Caco-2 (cell line): ENCODE measurements at places on chromosomes 1 and 21. TPM values are rescaled to one million over a fixed set of nuclear protein-coding genes. Genes with fewer than 3 reads are reported as not detected.

DNA sequence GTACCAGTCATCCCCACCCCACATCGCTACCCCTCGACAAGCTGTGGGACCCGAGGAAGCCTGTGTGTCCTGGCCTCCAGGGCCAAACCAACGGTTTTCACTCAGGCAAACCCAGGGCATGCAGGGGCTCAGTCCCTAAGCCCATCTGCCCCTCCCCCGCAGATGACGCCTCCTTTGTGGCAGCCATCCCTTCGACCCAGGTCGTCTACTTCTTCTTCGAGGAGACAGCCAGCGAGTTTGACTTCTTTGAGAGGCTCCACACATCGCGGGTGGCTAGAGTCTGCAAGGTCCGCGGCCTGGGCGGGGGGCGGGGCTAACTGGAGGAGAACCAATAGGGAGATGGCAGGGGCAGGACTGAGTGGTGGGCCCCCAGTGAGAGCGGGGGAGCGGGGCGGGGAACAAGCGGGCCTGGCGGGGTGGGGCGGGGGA lies 7.4 kb downstream of the SEMA4A start:
- no peaks in the 10 kb centered on the region for H3K27me3 ChIP-seq
- H3K4me3 ChIP-seq: no peak overlapping the region
- no peak for DNase-seq
- H3K36me3 ChIP-seq: no peaks in the 10 kb centered on the region

- H3K27ac ChIP-seq: no peak overlapping the region
- no peaks in the 10 kb centered on the region for H3K36me3 ChIP-seq
- DNase-seq: no peak
- no peak overlapping the region for H3K4me3 ChIP-seq
Measured at GRCh38 chr1:119010201-119010600, 22.1 kb upstream of the TBX15 start.

DNA sequence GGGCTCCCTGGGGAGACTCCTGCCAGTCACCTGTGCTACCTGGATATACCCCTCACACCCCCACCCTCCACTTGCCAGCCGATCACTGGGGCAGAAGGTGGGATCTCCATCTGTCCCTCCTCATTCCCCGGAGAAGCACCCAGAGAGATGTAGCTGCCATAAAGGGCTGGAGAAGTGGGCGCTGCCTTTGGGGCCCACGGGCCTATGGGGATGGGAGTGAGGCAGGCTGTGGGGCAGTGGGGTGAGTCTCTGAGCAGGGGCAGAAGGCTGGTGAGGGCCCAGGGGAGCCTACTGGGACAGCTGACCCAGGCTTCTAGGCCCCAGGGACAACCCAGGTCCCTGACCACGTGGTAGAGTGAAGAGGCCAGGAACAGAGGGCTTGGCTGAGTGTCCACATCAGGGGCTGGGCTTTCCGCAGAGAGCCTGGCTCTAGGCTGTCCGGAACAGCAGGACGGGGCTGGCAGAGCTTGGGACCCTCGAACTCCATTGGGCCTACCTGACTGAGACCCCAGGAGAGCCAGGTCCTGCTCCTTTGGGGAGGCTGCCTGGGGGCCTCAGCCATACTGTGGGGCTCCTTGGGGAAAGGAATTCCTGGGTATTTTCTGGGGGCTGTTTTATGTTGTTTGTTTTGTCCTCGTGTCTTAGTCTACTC lies 205.9 kb upstream of the VAMP3 start:
- DNase-seq: no peak
- H3K36me3 ChIP-seq: no peaks in the 10 kb centered on the region
- H3K4me1 ChIP-seq: no peaks in the 10 kb centered on the region
- no peak overlapping the region for H3K27ac ChIP-seq

DNA sequence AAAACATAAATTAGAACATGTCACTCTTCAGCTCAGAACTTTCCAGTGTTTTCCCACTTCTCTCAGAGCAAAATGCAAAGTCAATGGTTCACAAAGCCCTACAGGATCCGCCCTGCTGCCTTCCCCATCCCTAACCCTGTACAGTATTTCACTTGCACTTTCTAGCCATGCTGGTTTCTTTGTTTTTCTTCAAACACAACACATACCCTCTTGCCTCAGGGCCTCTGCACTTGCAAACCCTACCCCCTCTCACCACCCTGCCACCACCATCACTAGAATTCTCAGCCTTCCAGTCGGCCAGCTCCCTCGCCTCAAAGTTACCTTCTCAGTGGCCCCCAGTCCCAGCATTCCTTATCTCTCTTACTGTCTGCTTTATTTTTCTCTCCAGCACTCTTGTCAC lies 17.6 kb downstream of the TEX35 start:
- no peak overlapping the region for H3K27ac ChIP-seq
- no peaks in the 10 kb centered on the region for H3K27me3 ChIP-seq
- no peak overlapping the region for H3K4me3 ChIP-seq
- H3K36me3 ChIP-seq: no peaks in the 10 kb centered on the region
- H3K4me1 ChIP-seq: peaks cover 23% of the 10 kb centered on the region

DNA sequence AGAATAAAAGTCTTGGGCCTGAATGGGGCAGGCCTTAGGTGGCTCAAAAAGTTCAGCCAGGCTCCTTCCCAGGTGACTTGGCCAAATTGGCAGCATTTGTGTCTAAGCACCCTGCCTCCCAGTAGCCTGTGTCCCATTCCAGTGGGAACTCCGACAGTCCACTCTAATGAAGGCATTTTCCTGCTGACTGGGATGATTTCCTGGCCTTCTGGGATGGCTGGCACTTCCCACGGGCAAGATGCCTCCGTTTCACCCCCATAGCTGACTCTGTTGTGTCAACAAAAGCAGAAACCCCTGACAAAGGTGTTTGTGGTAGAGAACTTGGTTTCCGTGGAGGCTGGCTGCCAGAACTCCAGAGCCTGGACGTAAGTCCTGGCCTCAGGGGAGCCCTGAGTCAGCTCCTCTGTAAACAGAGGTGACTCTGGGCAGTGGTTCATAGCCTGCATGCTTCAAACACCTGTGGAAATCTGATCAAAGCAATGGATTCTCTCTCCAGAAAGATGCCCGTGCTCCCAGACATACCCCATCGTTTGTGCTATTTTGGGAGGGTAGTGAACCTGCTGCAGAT lies 36.6 kb downstream of the WNT3A start:
- DNase-seq: no peak
- H3K36me3 ChIP-seq: no peaks in the 10 kb centered on the region
- H3K4me3 ChIP-seq: no peak overlapping the region

GRCh38 chr21:45054927-45055612 lies 19.3 kb upstream of the ADARB1 start:
- no peaks in the 10 kb centered on the region for H3K27me3 ChIP-seq
- no peak for DNase-seq
- peaks cover 6% of the 10 kb centered on the region; the same call in 1 of the 2 replicates for H3K4me1 ChIP-seq
- H3K27ac ChIP-seq: no peak overlapping the region
- H3K36me3 ChIP-seq: no peaks in the 10 kb centered on the region

DNA sequence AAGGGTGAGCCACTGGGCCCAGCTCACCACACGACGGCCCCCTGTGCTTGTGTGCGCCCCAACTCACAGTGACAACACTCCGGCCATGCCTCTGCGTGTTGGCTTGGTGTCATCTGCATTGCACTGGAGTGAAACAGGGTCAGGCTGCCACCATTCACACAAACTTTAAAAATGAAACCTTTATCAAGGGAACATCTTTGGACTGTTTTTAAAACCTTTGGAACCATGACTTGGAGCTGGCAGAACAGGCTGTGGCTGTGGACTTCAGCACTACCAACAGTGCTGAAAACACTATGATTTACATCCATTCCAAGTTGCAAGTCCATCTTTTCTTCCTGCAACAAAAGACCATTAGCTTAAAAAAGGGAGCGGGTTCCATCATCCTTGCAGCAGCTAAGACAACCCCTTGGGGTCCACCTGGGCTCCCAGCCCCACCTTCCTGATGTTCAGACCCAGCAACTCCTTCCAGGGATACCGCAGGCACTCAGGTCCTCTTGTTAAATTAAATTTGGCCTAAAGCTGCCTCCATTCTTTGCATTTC lies 25.6 kb downstream of the POFUT2 start:
- H3K27me3 ChIP-seq: no peaks in the 10 kb centered on the region
- DNase-seq: no peak
- H3K4me3 ChIP-seq: no peak overlapping the region
- no peak overlapping the region for H3K27ac ChIP-seq
- H3K36me3 ChIP-seq: no peaks in the 10 kb centered on the region

GRCh38 chr1:195328102-195328501 lies 1280.1 kb downstream of the KCNT2 start:
- no peaks in the 10 kb centered on the region for H3K27me3 ChIP-seq
- no peak overlapping the region for H3K27ac ChIP-seq
- no peaks in the 10 kb centered on the region for H3K4me1 ChIP-seq
- no peaks in the 10 kb centered on the region for H3K36me3 ChIP-seq

DNA sequence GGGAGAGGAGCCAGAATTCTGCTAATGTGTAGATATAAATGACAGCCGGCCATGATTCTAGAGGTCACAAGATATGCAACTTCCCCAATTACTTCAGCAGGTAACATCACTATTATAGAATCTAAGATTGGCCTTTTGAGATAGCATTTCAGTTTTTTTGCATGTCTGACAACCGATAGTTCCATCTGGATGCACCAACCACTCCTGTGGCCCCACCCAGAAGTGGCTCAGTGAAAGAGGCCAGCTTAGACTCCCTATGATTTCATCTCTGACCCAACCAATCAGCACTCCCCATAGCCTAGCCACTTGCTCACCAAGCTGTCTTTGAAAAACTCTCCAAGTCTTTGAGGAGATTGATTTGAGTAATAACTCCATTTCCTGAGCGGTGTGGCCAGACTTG lies 30.3 kb upstream of the NUF2 start:
- H3K36me3 ChIP-seq: no peaks in the 10 kb centered on the region
- DNase-seq: no peak
- H3K27ac ChIP-seq: no peak overlapping the region
- H3K4me1 ChIP-seq: peaks cover 6% of the 10 kb centered on the region; the same call in 1 of the 2 replicates
- no peak overlapping the region for H3K4me3 ChIP-seq

DNA sequence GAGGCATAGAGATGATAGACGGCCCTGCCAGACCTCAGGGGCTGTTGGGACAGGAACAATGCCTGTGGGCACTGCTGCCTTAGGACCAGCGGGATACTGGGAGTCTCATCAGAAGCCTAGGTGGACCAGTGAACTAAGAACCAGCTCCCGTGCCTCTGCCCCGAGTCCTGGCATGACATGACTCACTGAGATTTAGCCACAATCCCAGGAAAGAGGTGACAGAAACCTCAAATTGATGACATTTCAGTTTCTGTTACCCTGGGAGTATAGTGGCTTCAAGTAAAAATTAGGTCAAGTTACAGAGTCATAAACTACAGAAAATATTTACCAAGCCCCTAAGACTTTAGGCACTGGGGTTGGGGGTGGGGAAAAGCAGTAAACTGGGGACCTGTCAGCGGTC lies 74.6 kb upstream of the GADD45A start:
- no peaks in the 10 kb centered on the region for H3K27me3 ChIP-seq
- H3K4me3 ChIP-seq: no peak overlapping the region
- no peaks in the 10 kb centered on the region for H3K4me1 ChIP-seq
- H3K36me3 ChIP-seq: no peaks in the 10 kb centered on the region
- DNase-seq: no peak

GRCh38 chr1:86913896-86914600 lies at the start of gene SELENOF:
TSS of gene SELENOF (minus strand) at chr1:86914126. CDS start at chr1:86914111, 15 bp downstream.
- no peaks in the 10 kb centered on the region for H3K27me3 ChIP-seq
- H3K4me1 ChIP-seq: no peaks in the 10 kb centered on the region; the same call in none of the 2 replicates
- no peaks in the 10 kb centered on the region for H3K36me3 ChIP-seq
- peak; percentile 98 for DNase-seq
- H3K27ac ChIP-seq: no peak within 1 kb of the TSS

- no peak for DNase-seq
- H3K36me3 ChIP-seq: no peaks in the 10 kb centered on the region
- H3K4me3 ChIP-seq: no peak overlapping the region
- H3K4me1 ChIP-seq: no peaks in the 10 kb centered on the region
Measured at GRCh38 chr1:20682571-20683236, 21.5 kb upstream of the DDOST start.

GRCh38 chr1:29197590-29197924 lies 15.9 kb upstream of the SRSF4 start:
- no peak overlapping the region for H3K27ac ChIP-seq
- H3K27me3 ChIP-seq: no peaks in the 10 kb centered on the region
- no peaks in the 10 kb centered on the region for H3K36me3 ChIP-seq
- DNase-seq: peak; percentile 53

- no peaks in the 10 kb centered on the region for H3K36me3 ChIP-seq
- no peak overlapping the region for H3K4me3 ChIP-seq
- no peak for DNase-seq
- no peaks in the 10 kb centered on the region for H3K4me1 ChIP-seq
- no peaks in the 10 kb centered on the region for H3K27me3 ChIP-seq
Measured at GRCh38 chr1:100622037-100622436, 84.1 kb downstream of the GPR88 start.

- H3K27ac ChIP-seq: no peak overlapping the region
- no peaks in the 10 kb centered on the region; the same call in 1 of the 2 replicates for H3K27me3 ChIP-seq
- no peaks in the 10 kb centered on the region for H3K36me3 ChIP-seq
- DNase-seq: peak; percentile 40
- H3K4me1 ChIP-seq: no peaks in the 10 kb centered on the region
- H3K4me3 ChIP-seq: peak overlapping the region; percentile 5
Measured at GRCh38 chr21:42220138-42220701, 1.3 kb downstream of the ABCG1 start.

- DNase-seq: no peak
- H3K4me1 ChIP-seq: no peaks in the 10 kb centered on the region
- H3K27me3 ChIP-seq: no peaks in the 10 kb centered on the region
Measured at GRCh38 chr1:44238660-44239059, 25.4 kb downstream of the DMAP1 start.

DNA sequence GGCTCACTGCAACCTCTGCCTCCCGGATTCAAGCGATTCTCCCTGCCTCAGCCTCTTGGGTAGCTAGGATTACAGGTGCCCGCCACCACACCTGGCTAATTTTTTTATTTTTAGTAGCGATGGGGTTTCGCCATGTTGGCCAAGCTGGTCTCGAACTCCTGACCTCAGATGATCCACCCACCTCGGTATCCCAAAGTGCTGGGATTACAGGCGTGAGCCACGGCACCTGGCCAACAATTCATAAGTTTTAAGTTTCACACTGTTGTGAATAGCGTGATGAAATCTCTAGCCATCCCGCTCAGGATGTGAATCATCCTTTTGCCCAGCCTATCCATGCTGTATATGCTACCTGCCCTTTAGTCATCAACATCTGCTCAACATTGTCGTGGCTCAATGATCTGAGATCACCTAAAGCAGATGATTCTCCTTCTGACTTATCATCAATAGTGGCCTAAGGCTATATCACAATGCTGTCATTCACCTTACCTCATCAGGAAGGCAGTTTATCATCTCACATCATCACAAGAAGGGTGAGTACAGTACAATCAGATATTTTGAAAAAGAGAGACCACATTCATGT lies 2.6 kb downstream of the PFDN2 start:
- no peak for DNase-seq
- H3K4me3 ChIP-seq: no peak overlapping the region
- H3K27me3 ChIP-seq: no peaks in the 10 kb centered on the region
- H3K4me1 ChIP-seq: peaks cover 15% of the 10 kb centered on the region
- peaks cover 1% of the 10 kb centered on the region; the same call in 1 of the 2 replicates for H3K36me3 ChIP-seq

KRTAP12-2 gene
- not detected in 2 replicates for total RNA-seq

PADI2 gene
- 0.73 and 0.84 TPM in 2 replicates for total RNA-seq

MROH7 gene
- total RNA-seq: 0.30 TPM in 1 of 2 replicates, not detected in the other

PCSK9 gene
- total RNA-seq: 29.4 and 31.2 TPM in 2 replicates

IL6R gene
- 4.9 and 5.8 TPM in 2 replicates for total RNA-seq

ATP6V1G3 gene
- total RNA-seq: 3.5 and 4.7 TPM in 2 replicates

OR2M3 gene
- total RNA-seq: not detected in 2 replicates

OR2W3 gene
- not detected in 2 replicates for total RNA-seq

DEPDC1 gene
- total RNA-seq: 19.9 and 20.3 TPM in 2 replicates

DCST1 gene
- total RNA-seq: 0.32 TPM in 1 of 2 replicates, not detected in the other
